ENCODE measurements at places on chromosomes 12 and 14.

GRCh38 chr12:118063576-118064391 lies 2.8 kb upstream of the WSB2 start:
- DNase-seq = no peak

DNA sequence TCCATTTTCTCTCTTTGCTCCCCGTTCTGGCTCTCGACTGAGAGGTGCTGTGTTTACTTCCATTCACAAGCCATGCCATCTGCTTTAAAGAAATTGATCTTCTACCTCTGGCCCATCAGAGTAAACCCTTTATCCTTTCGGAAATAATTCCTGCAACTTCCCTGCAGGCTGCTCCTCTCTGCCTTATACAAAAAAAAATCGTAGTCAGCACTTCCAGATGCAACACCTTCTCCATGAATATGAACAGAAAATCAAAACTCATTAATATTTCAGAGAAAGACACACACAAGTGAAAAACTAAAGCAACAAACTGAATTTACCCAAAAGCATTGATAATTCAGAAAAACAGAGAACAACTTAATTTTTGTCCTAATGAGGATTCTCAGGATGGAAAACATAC lies 127.6 kb upstream of the FSCB start:
- no peak for DNase-seq

DNA sequence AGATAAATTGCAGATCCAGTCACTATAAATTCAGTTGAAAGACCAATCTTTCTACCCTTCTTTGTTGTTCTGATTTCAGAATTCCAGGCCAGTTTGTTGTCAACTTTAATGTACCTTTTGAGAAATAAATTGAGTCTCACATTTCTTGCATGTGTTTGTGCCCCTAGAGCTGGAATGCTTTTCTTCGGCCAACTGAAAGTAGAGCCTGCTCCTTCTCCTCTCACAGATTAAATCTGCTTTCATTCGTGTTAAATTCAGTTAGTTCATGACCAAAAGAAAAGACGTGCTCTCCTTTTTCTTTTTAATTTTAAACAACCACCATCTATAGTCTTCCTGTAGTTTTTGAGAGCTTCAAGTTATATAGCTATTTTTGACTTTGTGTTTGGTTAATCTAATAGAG lies 22.9 kb downstream of the SOCS2 start:
- DNase-seq = no peak

- no peak for DNase-seq
Observed at GRCh38 chr14:75264036-75264435, 14.6 kb upstream of the FOS start.

GRCh38 chr12:107318806-107319532 lies 225.6 kb upstream of the CRY1 start:
- no peak for DNase-seq

DNA sequence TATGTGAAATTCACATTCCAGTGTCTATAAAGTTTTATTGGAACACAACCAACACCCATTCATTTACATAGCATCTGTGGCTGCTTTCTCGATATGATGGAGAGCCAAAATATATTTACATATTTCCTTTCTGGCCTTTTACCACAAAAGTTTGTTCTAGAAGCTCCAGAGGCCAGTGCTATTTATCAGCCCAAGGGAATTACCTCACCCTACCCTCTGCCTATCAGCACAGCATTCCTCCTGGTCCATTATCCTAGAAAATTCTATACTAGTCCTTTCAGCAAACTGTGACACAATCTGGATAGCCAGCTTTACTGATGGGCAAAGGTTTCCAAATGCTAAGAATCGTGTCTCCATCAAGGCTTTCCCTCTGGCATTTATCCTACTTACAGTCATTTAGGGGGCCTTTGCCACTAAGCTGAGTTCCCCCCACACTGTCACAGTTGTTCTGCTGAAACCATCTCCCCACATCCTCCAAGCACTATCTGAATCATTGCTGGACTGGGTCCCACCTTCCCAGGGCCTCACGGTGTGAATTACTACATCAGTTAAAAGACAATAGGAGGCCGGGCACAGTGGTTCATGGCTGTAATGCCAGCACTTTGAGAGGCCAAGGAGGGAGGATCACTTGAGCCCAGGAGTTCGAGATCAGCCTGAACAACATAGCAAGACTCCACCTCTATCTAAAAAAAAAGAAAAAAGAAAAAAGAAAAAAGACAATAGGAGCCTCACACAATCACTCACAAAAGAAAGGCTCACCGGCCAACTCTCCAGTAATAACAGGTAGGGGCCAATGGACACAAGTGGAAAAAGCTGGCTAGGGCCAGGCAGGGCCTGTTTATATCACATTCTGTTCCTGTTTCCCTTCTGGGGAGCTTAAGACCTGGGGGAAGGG lies 12.1 kb downstream of the SYNE3 start:
- no peak for DNase-seq

- no peak for DNase-seq
Observed at GRCh38 chr12:54981796-54982195, 2.8 kb downstream of the TESPA1 start.

- DNase-seq = no peak
Observed at GRCh38 chr12:20486233-20486632, 117.9 kb downstream of the PDE3A start.

All from GM12864 (cell line).